ENCODE measurements at places on chromosomes 4 and X.

DNA sequence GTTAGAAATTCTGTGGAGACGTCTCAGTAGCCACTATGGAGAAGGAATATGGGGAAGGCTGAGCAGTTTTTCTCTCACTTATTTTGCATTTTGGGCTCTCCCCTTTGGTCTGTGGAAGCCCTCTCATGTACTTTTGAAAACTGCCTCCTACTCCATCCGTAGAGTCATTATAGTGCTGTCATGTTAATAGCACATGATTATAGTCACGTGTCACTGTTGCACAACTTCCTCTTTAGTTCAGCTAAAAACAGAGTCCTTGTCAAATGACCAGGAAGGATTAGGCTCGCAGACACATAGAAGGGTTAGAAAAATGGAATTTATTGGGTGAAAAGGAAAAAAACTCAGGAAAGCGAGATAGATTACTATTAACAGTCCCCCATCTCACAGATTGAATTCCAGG, 258.2 kb upstream of the CXorf51A start:
- DNase-seq, result no peak

GRCh38 chr4:112279882-112280315, 5.8 kb downstream of the TIFA start:
- DNase-seq, result no peak

DNA sequence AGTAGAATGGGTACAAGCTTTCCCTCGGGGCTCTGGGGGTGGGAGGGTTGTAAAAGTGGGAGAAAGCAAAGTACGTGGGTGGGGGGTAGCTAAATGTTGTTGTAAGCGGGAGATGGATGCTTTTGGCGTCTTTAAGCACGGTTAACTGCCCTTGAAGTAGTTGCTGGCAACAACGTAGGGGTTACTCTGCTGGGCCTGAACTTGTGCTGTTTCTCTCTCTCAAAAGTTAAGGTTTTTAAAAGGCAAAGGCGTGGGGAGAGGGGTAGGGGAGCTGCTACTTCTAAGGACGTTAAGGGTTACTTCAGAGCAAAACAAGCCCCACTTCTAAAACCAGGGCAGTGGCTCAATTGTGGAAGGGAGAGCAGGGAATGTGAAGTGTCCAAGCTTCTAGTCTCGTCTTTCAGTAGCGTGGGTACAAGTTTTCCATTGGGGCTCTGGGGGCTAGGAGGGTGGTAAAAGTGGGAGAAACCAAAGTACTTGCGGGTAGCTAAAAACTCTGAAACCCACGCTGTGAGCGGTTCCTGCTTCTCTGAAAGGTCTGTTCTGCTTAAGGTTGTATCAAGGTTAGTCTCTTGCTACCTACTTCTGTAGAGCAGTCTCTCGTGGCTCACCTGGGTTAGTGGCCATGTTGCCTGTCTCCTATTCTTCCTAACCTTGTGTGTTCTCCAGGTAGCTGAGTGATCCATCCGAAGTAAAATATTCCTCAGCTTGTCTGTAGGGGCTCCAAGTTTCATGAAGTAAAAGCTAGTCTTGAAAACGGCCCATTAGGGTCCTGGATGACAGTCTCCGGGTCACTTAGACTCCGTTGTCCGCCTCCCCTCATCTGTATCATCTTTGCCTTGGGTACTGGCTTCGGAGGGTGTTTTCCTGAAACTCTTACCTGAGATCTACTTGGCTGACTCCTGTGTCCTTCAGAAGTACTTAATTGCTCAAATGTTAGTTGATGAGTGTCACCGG, 1.7 kb upstream of the WDR1 start:
- no peak for DNase-seq

DNA sequence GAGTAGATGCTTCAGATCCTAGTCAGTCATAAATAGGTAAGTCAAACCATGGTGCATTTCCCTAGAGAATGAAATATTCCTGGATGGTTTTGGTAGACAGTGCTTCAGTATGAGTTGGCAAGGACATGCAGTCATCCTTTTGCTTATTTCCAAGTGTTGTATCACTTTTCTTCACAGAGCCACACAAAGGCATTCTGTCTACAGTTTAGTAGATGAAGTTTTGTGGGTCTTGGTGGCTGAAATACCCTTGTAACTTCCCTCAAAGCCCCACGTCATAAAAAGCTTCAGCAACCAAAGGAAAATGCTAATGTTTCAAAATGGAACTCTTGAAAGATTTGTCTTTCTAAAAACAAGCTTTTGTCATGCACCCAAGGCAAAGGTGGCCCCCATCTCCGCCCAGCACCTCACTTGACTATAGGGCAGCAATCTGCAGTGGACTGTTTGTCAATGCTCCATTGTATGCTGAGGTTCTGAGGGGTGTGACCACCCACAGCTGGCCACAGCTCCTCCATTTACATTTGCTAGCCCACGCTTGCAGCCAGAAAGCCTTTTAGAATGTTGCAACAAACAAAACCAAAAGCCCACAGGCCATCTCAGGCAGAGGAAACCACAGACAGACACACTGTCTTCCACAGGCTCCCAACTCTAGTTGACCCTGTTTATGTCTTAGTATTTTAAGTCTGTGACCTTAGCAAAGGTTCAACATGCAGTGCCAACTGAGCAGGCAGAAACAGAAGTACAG, 87.1 kb upstream of the FAM9C start:
- no peak for DNase-seq

DNA sequence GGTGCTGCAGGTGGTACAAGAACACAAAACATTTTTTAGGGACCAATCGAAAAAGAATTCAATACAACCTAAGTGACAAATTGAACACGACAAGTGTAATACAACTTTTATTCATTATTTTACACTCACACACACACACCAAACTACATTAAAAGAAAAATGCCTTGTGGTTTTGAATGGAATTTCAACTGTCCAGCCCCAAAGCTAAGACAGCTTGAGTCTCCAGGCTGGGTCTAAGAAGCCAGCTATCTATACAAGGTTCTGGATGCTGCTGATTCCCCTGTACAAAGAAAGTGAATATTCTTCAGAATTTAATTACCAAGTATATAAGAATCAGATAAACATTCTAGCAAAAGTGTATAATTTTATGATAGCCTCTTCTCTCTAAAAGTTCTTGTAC, 118.2 kb downstream of the PPP3CA start:
- DNase-seq, result no peak

DNA sequence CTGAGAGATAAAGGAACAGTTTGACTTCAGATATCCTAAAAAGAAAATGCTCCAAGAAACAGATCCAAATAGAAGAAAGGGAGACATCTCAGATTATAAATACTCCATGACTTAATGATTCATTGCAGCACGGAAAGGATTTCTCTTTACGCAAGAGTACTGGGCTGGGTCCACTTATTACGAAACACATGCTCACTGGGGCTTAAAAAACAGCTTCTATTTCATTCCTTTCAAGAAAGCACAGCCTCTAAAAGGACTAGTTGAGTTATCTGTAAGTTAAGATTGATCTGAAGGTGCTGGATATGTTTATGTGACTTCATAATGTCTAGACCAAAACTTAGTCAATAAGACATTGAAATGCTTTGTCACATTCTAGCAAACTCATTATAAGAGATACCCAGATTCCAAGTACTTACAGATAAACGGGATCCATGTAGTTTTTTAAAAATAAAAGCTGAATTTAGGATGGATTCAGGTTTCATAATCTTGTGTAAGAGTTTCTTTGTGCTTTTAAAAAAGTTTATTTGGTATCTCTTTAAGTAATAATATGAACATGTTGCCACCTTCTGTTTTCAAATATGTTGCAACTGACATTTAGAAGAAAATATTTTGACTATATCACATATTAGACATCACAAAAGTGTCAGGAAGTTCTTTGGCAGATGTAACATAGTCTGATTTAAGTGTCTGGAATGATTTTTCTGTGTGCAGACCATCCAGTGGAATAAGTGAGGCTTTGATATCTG, 109.5 kb upstream of the MYOZ2 start:
- no peak for DNase-seq

DNA sequence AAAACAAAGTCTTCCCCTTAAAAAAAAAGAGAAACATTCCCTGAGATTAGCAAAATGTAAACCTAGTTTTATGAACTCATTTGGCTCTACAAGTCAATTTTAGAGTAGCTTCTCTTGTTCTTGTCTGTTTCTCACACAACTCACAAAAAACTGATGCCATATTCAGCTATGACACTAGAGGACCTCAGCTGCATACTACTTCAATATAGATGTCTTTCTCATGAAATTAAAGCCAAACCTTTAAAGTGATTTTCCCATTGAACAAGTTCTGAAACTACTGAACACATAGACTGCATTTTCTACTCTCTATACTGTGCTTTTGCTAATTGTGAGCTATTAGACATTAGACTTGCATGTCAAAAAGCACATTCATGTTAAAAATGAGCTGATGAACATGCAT, 49.8 kb downstream of the TBCK start:
- no peak for DNase-seq

DNA sequence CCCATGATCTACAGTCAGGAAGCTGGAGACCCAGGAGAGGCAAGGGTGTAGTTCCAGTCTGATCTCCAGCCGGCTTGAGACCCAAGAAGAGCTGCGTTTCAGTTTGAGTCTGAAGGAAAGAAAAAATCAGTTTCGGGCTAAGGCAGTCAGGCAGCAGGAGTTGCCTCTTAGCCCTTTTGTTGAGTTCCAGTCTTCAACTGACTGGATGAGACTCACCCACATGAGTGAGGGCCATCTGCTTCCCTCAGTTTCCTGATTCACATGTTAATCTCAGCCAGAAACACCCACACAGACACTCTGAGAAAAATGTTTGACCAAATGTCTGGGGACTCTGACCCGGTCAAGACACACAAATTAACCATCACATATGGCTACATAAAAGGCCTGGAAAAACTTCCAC, 73.6 kb upstream of the ELOVL6 start:
- no peak for DNase-seq

DNA sequence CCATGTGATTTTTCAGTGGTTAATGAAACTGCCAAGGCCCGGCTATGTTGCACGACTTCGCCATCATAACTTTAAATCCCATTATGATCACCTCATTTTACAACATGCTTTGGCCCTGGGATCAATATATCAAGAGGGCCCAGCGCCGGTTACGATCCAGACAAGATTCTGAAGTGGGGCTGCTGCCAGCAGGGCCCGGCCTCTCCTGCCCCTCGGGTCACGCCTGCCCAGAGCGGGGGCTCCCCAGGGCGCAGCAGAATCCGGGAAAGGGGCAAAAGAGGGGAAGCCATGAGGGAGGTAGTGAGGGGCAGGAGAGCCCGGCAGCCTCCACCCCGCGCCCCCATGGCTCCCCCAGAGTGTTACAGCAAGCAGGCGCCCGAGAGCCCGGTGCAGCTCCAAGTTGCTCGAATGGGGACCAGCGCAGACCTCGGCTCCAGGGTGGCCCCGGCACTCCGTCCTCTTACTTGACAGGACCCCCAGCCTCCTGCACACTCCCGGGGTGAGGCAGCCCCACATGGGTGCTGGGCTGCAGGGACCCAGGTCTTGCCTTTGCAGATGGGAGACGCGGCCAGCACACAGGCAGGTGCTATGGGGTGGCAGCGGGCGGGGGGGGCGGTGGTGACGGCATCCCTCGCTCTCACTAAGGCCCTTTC, 129.8 kb upstream of the NKX1-1 start:
- no peak for DNase-seq

DNA sequence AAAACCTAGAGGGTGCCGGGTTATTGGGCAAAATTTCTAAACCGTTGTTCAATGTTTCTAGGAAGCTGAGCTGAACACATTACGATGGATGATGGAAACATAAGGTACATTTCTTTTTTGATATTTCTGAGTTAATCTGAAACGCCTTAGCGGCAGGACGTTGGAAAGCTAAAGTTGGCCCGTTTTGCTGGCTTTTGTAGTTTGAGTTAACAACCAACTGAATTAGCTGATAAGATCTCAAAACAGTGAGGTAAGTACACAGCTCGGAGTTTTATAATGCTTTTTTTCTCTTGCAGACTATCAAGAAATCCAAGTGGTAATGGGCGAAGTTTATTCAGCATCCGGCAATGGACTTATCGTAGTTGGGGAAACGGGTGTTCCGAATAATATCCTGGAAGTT, 73.5 kb downstream of the PRSS12 start:
- DNase-seq, result no peak

- no peak for DNase-seq
Measured at GRCh38 chr4:43782391-43782790, 666.2 kb downstream of the KCTD8 start.

Data from stimulated activated CD8-positive, alpha-beta memory T cell treated with anti-CD3 and anti-CD28 coated beads, Interleukin-7, amount 100 ng/mL, for 24 hours (primary cell).